ENCODE measurements at places on chromosomes 5 and 9.

GRCh38 chr5:59039296-59040023 is 456.6 kb downstream of the RAB3C start:
- DNase-seq: peak; percentile 85

GRCh38 chr5:178640331-178641045 is 13.6 kb upstream of the CLK4 start:
- DNase-seq: no peak

DNA sequence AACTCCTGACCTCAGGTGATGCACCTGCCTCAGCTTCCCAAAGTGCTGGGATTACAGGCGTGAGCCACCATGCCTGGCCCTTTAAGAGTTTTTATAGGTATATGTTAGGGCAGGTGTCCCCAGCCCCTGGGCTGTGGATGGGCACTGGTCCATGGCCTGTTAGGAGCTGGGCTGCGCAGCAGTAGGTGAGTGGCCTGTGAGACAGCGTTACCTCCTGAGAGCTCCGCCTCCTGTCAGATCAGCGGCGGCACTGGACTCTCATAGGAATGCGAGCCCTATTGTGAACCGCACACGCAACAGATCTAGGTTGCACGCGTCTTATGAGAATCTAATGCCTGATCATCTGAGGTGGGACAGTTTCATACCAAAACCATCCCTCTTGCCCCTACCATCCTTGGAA is 173.4 kb downstream of the GOLPH3 start:
- no peak for DNase-seq

DNA sequence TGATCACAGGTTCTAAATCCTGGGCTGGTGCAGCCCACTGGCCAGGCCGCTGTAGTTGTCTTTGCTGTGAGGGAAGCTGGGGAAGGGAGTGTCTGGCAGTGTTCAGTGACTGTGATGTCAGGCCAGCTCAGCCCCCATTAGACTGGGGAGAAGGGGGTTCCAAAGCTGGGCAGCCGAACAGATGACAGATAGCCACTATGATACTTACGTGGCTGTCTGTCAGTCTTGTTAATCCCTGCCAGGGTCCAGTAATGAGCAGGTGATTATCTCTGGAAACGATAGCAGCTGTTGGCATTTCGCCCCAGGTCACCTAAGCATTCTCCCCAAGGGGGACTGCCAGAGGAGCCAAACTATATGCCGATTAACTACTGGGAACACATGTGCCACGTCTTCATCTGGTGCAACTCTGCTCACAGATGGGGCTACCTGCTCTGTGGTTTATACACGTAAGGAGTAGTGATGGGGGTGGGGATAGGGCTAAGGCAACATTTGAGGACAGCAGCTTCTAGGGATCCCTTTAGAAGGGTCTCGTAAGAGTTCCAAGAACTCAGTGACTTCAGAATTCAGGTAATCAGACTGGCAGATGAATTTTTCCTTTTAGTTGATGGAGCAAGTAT is 396.3 kb downstream of the KDM4C start:
- no peak for DNase-seq

DNA sequence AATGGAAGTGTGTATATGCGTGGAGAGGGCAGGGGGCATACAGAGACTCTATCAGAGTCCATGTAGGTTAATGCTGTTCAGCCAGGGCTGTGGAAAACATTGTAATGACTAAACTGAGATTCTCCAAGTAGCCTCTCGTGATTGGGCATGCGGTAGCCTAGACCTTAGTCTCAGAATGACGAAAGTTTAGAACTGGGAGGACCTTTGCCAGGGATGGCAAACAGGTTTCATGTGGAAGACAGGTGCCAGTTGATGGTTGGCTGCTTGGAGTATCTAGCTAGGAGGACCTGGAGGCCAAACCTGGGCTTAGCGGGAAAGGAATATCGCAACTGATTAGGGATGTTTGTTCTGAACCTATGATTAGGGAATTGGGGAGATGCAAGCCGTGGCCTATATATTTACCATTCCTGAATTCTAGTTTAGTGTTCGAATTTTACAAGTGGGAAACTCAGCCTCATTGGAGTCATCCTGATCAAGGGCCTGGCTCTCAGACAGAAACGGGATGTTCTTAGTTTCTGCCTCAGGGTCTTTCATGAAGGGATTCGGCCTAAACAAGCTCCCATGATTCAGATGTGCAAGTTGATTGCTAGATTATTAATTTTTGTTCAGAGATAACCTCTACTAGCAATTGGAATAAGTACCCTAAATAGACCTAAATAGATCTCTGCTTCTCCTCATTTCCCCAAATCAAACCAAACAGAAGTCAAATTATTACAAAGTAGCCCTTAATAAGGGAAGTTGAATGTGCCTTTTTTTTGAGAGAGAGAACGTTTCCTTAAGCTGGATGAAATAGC is 26.8 kb upstream of the TJP2 start:
- no peak for DNase-seq

DNA sequence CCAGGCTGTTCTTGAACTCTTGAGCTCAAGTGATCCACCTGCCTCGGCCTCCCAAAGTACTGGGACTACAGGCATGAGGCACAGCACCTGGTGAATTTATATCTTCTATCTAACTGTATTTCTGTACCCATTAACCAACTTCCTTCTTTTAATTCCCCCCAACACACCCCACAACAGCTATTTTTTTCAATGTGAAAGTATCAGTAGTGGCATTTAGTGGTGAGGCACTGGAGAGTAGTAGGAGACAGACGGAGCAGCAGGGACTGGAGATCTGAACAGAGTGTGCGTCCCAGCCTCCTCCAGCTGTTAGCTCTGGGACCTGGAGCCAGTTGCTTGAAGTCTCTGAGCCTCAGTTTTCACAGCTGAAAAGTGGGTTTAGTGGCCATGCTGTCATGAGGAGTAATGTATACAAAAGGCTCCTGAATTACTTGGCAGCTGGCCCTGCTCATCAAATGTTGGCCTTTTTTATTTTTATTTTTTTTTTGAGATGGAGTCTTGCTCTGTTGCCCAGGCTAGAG is 11.0 kb upstream of the EEIG1 start:
- no peak for DNase-seq

DNA sequence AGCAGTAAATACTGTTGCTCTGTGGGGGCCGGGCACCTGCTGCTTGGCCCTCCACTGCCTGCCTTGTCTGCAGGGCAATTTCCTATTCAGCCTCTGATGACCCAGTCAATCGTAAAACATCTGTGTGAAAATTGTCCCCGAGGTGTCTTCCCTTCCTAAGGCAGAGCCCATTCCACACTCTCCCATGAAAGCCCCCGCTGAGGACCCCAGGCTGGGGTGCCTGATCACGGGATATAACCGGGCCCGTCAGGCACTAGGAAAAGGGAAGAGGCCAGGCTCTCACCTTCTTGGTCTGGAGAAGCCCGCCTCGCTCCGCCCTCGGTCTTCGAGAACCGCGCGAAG is 27.2 kb upstream of the SCGB3A1 start:
- no peak for DNase-seq

DNA sequence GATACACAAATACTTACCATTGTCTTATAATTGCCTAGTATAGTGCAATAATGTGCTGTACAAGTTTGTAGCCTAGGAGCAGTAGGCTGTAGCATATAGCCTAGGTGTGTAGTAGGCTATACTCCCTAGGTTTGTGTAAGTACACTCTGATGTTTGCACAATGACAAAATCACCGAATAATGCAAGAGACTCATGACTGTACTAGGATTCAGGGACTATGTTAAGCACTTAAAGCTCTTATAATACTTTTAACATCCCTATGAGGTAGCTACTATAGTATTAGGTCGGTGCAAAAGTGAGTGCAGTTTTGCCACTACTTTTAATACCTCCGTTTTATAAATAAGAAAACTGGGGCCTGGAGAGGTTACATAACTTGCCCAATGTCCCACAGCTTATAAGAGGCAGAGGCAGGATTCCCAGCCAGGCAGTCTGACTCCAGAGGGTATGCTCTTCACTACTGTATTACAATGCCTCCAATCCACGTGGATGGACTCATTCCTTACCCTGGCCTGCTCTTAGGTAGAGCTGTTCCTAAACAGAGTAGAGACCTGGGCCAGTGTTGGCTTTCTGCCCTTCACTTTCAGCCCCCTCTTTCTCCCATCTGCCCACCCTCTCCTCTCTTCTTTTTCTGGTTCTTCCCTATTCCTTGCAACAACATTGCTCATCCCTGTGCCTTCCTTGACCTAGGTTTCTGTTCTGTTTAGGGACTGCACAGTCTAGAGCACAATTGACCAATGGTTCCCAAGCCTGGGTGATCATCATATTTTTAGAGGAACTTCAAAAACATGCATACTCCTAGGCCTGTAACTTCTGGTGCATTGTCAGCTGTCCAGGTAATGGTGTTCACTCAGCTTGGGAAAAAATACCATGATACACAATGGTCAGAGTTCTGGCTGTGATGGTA is 114.0 kb downstream of the CARTPT start:
- DNase-seq: no peak

DNA sequence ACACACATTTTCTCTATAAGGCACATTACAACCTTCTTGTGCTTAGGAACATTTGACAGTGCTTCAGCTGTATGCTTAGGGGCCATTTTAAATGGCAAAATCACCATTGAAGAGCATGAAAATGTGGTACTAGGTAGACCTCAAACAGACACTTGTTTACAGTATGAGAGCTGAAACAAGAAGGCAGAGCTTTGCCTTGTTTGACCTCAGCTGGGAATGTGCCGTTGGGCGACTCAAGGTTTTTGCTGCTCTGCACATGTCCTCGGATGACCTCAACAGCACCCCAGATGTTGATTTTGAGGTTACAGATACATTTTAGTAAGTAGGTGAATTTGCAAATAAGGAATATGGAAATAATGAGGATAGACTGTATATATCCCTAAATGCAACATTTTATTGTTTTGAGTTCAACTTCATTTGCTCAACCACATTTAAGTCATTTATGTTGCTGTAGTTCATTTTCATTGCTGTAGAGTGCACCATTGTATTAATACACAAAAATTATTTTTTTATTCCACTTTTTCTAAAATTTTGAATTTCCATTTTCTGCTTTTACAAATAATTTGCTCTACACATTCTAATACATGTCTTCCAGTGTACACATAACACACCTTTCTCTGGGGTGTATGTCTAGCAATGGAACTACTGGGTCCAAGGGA is 206.8 kb downstream of the NR3C1 start:
- no peak for DNase-seq

DNA sequence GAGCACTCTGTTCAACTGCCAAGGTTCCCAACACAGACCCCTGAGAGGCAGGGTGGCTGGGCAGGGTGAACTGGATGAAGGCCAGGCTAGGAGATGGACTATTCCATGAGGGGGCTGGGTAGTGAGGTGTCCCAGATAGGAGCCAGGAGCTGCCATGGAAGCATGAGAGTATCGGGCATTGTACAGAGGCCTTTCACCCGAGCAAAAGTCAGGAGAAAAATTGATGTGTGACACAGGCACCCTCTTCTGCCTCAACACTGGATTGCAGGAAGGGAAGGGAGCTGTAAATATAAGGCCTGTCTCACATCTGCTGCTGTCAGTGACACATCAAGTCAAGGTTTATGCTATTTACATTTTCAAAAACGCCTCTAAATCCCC is 74.6 kb downstream of the UBAP1 start:
- DNase-seq: no peak

DNA sequence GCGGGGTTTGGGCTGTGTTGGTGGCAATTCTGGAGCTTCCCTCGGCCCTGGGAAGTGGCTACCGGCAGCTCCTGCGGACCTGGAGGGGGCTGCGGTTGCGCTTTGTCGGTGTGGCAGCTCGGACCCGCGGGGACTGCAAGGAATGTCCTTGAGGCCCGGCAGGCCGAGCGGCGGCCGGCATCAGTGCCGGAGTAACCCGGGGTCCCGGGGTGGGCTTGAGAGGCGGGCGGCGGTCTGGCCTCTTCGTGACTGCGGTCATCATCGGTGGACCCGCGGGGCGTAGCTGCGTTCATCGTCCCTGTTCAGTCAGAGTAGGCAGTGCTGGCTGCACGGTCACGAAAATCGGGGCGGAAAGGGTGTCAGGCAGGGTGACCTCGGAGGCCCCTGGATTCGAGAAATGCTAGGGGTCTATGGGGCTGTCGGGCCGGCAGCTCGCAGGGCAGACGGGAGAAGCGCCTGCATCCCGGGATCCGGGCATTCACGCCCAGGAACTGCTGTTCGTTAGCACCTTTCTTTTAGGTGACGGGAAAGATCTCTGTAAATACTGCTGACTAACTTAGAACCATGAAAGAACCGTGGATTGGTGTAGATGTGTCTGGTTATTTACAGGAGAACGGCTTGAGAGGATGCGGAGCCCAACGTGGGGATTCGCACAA is 474 bp downstream of the HMGCR start:
- DNase-seq: peak; percentile 20

- DNase-seq: no peak
Observed at GRCh38 chr5:53392073-53392472, 88.4 kb upstream of the FST start.

GRCh38 chr5:107090506-107090905 is 580.2 kb downstream of the EFNA5 start:
- no peak for DNase-seq

DNA sequence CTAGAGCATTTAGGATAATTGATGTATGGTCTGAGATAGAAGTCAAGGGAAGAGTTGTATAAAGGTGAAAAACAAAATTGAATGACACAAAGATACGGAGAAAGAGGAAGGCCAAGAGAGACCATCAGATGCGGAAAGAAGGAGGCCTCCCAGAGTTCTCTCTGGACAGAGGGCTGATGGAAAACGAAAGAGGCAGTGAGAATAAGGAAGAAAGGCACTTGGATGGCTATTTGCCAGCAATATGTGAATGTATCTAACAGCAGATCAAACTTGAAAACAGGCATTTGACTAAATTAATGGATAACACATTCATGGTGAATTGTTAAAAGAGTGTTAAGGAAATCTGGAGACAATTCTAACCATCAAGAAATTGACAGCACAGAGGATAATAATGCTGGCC is 2.4 kb upstream of the DOCK8 start:
- DNase-seq: no peak

- DNase-seq: no peak
Observed at GRCh38 chr9:108631496-108632285, 224.1 kb downstream of the ACTL7B start.

GRCh38 chr5:167245868-167246267 is 1045.6 kb upstream of the WWC1 start:
- no peak for DNase-seq

DNA sequence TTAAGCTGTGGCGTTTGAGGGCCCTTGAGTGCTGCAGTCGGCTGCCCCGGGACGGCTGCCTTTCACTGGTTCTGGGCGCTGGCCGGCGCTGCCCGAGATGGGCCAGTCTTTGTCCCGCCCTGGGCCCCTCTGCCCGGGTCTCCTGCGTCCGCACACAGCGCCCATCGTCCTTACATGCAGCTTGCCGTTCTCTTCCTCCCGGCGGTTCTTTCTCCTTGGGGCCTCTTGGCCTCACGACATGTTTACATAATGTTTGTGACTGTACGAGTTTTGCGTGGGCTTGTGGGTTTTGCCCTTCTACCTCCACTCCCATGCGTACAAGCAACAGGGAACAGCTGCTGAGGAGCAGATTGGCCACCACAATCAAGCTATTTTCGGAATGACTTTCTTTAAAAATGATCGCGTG is 618 bp downstream of the TNPO1 start:
- DNase-seq: no peak

Measured in CD8-positive, alpha-beta T cell (primary cell).